ENCODE measurements at places on chromosomes 3 and 15.

DNA sequence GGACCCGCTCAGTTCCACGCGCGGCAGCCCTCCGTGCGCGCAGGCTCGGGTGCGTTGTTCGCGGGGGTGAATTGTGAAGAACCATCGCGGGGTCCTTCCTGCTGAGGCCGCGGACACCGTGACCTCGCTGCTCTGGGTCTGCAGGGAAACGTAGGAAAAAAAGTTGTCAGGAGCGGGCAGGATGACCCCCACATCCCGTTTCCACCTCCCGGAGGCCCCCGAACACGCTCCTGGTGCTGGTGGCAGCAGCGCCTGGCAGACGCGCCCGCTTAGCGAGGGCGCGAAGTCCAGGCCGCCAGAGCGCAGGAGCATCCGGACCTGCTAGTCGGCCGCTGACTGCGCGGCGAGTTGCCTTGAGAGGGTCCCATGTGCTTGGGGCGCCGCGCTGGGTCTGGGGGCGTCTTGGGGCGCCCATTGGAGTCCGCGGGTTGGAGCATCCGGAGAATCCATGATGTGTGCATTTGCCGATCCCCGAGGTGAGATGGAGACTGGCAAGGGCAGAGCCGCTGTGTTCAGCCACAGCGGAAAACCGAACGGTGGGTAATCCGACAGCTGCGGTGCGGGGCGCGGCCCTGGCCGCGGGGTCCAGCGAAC is 520 bp downstream of the GREM1 start:
- DNase-seq = peak; percentile 41

- peak; percentile 40 for DNase-seq
Measured at GRCh38 chr15:80455668-80456442, 51.7 kb downstream of the ARNT2 start.

GRCh38 chr3:119497820-119498185 is 544 bp upstream of the TIMMDC1 start:
- DNase-seq = no peak

DNA sequence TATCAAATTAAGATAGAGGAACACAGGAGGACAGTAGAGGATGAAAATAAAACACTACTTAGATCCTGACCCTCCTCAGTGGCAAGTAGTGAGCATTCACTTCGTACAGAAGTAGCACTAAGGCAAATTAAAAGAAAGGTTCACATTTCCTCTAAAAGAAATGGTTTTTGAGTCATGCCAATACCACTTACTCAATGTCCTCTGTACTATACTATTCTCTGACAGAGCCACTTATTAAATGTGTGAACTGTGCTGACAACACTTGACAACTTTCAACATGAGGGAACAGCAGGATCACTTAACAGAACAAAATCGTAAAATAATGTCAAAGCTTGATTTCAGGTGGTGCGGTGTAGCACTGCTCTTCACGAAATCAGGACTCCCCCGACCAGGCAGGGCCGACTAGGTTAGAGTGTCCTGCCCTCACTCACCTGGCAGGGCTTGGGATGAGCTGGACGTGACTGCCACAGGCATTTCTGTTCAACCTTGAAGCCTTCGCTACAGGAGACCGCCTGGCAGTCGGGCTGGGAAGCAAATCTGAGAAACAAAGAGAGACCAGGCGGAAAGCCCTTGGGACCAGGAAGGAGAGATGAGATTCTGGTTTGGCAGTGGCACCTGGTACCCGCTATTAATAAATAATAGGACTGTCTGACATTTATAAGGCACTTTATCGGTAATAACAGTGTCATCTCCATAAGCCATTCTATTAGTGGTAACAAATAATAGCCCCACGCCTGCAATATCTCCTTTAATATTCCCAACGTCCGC is 611 bp upstream of the SLC27A2 start:
- no peak for DNase-seq

DNA sequence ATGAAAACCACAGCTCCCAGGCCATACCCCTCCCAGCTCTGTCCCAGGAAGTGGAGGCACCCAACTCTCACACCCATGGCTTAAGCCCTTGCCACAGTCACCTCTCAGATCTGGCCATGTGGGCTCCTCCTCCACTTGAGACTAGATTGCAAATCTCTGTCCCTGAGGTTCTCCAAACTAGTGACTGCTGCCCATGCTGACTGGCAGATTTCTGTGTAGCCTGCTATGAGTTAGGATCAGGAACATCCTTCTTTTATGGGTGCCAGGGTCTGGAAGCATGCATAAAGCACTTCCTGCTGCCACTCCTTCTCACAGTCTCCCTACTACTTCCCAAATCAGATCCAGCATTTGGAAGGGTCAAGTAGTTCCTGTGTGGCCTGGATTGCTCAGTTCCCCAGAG is 59.6 kb upstream of the GOLIM4 start:
- DNase-seq = no peak

GRCh38 chr15:68385240-68385561 is 46.8 kb downstream of the ITGA11 start:
- no peak for DNase-seq

- no peak for DNase-seq
Measured at GRCh38 chr3:195522254-195523023, 20.7 kb downstream of the PPP1R2 start.
